Spleen (tissue), 13 donors: ENCODE measurements at places on chromosomes 12 and 14. TPM values are rescaled to one million over a fixed set of nuclear protein-coding genes. Genes with fewer than 3 reads are reported as not detected.

The ACOT4 gene
- 0.65 TPM for total RNA-seq

- DNase-seq: no peak
- H3K4me1 ChIP-seq: peaks cover 22% of the 10 kb centered on the region
- H3K4me3 ChIP-seq: no peak overlapping the region
- no peak overlapping the region for H3K27ac ChIP-seq
Observed at GRCh38 chr12:32559434-32559833, 119.7 kb upstream of the DNM1L start.

The SYNDIG1L gene
- 0.26 TPM for total RNA-seq

DNA sequence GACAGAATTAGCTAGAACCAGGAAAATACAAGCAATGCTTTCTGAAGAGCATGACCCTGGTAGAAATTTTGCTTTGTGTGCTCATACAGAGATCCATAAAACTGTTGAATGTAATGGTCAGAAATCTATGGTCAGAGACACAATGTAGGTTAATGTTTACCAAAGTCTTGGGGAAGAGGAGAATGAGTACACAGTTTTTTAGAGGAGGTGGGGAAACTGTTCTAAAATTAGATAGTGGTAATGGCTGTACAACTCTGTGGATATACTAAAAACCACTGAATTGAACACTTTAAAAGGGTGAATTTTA lies 109.5 kb upstream of the ARHGAP5 start:
- H3K27ac ChIP-seq: peak overlapping the region; percentile 80
- H3K4me1 ChIP-seq: peaks cover 43% of the 10 kb centered on the region
- DNase-seq: no peak
- H3K36me3 ChIP-seq: no peaks in the 10 kb centered on the region
- no peak overlapping the region for H3K4me3 ChIP-seq

GRCh38 chr12:12719496-12719895 lies 2.3 kb downstream of the CDKN1B start:
- H3K27me3 ChIP-seq: no peaks in the 10 kb centered on the region
- H3K36me3 ChIP-seq: no peaks in the 10 kb centered on the region
- H3K4me1 ChIP-seq: peaks cover 68% of the 10 kb centered on the region
- H3K27ac ChIP-seq: peak overlapping the region; percentile 100
